ENCODE measurements at places on chromosomes 1 and 21.

- no peak for DNase-seq
- H3K27ac ChIP-seq, result no peak overlapping the region
- no peaks in the 10 kb centered on the region for H3K36me3 ChIP-seq
- H3K4me1 ChIP-seq, result no peaks in the 10 kb centered on the region
Observed at GRCh38 chr1:195516036-195516435, 1092.2 kb downstream of the KCNT2 start.

GRCh38 chr21:39016740-39017315 lies 166.4 kb downstream of the PSMG1 start:
- H3K36me3 ChIP-seq, result no peaks in the 10 kb centered on the region
- no peaks in the 10 kb centered on the region for H3K4me1 ChIP-seq
- H3K27me3 ChIP-seq, result no peaks in the 10 kb centered on the region
- no peak overlapping the region for H3K27ac ChIP-seq
- no peak overlapping the region for H3K4me3 ChIP-seq

DNA sequence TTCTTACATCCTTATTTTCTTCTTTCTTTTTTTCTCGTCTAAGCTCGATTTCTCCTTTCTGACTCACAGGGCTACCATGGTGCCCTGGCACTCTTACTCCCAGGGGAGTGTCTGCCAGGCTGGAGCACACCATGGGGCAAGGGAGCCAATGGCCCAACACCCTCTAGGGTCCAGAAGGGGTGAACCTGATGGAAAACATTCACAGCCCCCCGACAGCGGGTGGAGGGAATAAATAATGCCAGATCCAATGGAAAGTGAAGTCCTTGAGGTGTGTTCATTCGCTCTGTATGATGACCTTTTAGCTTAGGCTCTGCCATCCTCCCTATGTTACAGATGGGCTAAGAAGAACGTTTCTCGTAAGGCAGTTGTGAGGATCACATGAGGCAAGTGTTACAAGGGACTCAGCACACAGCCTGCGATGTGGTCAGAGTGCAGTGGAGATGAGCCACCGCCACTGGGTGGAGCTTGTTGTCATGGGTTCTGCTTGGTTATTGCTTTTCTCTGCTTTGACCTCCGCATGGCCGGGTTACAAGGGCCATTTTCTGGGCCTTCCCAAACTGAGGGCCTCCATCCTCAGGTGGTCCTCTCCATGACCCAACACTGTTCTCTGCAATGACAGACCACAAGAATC lies 3.5 kb upstream of the FCMR start:
- H3K27ac ChIP-seq, result peak overlapping the region; percentile 27
- no peaks in the 10 kb centered on the region for H3K27me3 ChIP-seq
- peaks cover 51% of the 10 kb centered on the region for H3K4me1 ChIP-seq
- no peaks in the 10 kb centered on the region for H3K36me3 ChIP-seq
- DNase-seq, result peak; percentile 74

DNA sequence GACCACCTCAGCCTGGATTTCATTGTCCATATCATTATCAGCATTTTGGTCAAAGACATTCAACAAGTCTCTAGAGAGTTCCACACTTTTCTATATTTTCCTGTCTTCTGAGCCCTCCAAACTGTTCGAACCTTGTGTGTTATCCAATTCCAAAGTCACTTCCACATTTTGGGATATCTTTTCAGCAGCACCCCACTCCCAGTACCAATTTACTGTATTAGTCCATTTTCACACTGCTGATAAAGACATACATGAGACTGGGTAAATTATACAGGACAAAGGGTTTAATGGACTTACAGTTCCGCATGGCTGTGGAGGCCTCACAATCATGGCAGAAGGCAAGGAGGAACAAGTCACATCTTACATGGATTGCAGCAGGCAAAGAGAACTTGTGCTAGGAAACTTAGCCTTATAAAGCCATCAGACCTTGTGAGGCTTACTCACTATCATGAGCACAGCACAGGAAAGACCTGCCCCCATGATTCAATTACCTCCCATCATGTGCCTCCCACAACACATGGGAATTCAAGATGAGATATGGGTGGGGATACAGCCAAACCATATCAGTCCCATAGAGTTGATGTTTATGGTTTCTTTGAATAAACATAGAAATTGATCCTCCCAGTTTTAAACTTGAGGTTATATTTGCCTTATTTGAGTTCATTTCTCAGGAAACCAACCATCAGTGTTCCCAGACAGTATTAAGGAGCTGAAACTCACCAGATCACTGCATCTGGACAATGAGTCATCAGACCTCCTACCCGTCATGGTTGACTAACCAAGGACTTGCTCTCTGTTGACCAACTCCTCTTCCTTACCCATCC lies 322.7 kb upstream of the DUSP10 start:
- H3K27me3 ChIP-seq, result no peaks in the 10 kb centered on the region
- H3K4me3 ChIP-seq, result no peak overlapping the region
- no peak for DNase-seq
- H3K36me3 ChIP-seq, result no peaks in the 10 kb centered on the region

GRCh38 chr21:45381865-45382696 lies 22.9 kb upstream of the COL18A1 start:
- no peaks in the 10 kb centered on the region for H3K27me3 ChIP-seq
- no peaks in the 10 kb centered on the region for H3K36me3 ChIP-seq
- no peak for DNase-seq
